ENCODE measurements at places on chromosomes 11 and 22. TPM values are rescaled to one million over a fixed set of nuclear protein-coding genes. Genes with fewer than 3 reads are reported as not detected.

- no peak for ATAC-seq
Observed at GRCh38 chr22:22157348-22157725, 87.2 kb upstream of the VPREB1 start.

DNA sequence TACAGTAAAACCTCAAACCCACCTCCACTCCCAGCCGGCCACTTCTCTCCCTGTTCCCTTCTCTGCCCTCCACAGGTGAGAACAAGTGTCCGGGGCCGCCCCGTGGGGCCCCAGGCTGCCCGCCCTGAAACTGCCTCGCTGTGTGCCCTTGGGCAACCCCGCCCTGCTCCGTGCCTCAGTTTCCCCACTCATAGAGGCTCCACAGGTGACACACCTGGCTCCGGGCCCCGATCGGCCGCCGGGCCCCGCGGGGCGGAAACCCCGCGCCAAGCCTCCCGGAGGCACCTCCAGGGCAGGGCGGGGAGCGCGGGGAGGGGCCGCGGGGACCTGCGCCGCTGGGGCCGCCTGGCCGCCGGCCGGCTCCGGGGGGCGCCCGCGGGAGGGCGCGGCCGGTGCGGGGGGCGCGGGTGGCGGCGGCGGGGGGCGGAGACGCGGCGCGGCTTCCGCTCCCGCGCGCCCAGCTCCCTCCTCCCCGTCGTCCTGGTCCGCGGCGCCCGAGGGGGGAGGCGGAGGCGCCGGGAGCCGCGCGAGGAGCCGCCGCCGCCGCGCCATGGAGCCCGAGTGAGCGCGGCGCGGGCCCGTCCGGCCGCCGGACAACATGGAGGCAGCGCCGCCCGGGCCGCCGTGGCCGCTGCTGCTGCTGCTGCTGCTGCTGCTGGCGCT, at the start of gene LRP5:
TSS of gene LRP5 (plus strand) at position 475 of the 663 bp plus-strand sequence. CDS start at position 599, 124 bp downstream.
- ATAC-seq = no peak

- peak; percentile 76 for ATAC-seq
Observed at GRCh38 chr11:9664276-9665171, 647 bp downstream of the SWAP70 start.

- peak; percentile 26 for ATAC-seq
Observed at GRCh38 chr22:46862418-46863324, 100.2 kb downstream of the TBC1D22A start.

DNA sequence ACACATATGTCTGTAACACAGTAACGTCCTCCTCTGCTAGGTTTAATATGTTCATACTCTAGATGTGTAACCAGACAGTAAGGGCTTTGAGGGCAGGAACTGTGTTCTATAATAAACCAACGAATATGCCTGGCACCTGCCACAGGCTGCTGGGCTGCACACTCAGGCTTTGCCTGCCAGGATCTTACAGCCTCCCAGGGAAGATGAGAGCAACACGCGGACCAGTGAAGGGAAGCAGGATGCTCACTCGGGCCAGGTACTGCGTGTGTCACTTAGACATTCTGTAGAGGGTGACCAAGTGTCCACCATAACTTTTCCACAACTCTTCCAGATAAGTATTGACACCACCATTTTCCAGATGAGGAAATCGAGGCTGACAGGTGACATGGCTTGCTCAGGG, 21.7 kb upstream of the BAIAP2L2 start:
- ATAC-seq = no peak

- peak; percentile 81 for ATAC-seq
Observed at GRCh38 chr11:83292709-83293456, 6.7 kb upstream of the CCDC90B start.

GRCh38 chr11:97354576-97354975, 964.8 kb downstream of the JRKL start:
- ATAC-seq = no peak

The OR4A47 gene
- not detected for total RNA-seq

The OR4D5 gene
- total RNA-seq = not detected

The FXYD6 gene
- total RNA-seq = 1.6 TPM

The KCNJ1 gene
- total RNA-seq = not detected

The GRIA4 gene
- total RNA-seq = not detected

The APOBEC3F gene
- total RNA-seq = 3.1 TPM

The GATD1 gene
- 38.4 TPM for total RNA-seq
